Midbrain (tissue), 1 donor: ENCODE measurements at places on chromosomes 5 and 9.

GRCh38 chr5:143338658-143339366, 64.7 kb downstream of the NR3C1 start:
- DNase-seq = no peak

- DNase-seq = no peak
These were observed 73.5 kb downstream of the CAMSAP1 start for GRCh38 chr9:135833864-135834263.

DNA sequence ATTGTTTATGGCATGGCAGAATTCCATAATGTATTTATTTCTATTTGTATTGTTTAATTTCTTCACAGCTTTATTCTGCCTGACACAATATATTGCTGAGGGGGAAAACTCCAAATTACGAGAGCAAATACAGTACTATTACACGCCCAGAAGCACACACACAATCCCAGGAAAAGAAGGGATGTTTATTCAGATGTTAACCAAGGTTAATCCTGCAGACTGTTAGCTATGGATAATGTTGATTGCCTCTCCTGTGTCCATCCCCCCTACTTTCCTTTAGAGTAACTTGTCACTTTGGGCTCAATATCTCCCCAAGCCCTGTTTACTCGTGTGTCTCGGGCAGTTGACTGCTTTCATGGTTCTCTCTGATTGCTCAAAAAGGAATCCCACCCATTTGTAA, 84.2 kb upstream of the ERCC6L2 start:
- DNase-seq = no peak

DNA sequence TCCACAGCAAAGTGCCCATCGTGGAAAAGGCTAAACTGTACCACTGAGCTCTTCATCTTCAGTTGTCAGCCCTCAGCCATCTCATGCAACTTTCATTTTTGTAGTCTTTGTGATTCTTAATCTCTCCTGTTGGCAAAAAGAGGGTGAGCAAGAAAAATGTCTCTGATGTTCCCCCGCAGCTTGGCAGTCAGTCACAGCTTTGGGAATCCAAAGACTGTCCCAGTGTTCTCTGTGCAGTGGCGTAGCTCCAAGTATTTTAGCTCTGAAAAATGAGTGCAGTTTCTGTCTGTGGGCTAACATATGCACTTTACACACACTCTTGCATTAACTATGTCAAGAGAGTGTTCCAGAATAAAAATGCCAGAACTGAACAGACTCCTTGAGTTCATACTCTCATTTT, 372.2 kb downstream of the TMEM232 start:
- peak; percentile 13 for DNase-seq

DNA sequence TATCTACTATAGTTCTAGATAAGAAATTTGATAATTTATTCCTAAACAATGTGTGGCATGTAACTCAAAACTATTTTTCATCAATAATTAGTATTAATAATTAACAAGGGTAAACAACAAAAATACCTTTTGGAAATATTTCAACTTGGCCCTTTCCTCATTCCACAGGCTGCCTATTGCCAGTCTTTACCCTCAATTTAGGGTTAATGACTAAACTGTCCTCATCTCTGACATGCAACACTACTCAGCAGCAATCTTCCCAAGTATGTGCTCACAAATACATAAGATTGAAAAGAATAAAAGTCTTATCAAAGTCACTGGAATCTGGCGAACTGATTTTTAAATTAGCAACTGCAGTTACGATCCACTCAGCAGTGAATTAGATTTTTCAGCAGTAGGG, 153.6 kb downstream of the GLIS3 start:
- no peak for DNase-seq

DNA sequence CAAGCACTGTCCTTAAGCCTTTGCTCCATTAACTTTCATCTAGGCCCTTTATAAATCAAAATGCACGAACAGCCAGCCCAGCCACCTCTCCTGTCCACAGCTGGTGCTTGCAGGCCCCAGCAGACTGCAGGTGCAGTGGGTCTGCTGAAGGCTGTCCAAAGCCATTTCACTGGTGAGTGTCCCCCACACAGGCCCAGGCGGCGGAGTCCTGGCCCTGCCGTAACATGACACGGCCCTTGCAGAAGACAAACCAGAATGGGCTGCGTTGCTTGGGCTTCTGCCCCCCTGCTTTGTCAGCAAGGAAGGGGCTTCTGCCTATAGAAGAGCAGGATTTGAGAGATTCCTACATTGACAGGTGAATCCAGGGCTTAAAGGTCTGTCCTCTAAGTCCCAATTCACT, 188.6 kb downstream of the NR3C1 start:
- no peak for DNase-seq

- DNase-seq = no peak
These were observed 82.9 kb downstream of the CDO1 start for GRCh38 chr5:115733607-115734006.

GRCh38 chr9:110543631-110544051, 35.9 kb downstream of the SVEP1 start:
- no peak for DNase-seq

DNA sequence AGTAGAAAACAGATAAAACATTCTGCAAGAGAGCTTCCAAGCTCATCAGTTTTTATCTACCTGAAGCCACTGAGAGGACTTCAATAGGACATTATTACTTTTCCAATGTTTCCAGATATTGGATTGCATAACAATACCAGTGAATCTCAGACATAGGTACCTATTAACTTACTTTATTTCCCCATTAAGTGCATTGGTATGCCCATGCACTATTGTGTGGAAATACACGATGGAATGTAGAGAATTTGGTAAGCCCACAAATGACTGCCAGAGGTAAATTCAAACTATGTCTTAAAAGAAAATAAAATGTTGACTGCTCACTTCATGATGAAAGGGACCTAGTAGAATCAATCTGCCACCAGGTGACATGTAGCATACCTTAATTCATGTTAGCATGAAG, 48.1 kb upstream of the PRR16 start:
- DNase-seq = no peak

DNA sequence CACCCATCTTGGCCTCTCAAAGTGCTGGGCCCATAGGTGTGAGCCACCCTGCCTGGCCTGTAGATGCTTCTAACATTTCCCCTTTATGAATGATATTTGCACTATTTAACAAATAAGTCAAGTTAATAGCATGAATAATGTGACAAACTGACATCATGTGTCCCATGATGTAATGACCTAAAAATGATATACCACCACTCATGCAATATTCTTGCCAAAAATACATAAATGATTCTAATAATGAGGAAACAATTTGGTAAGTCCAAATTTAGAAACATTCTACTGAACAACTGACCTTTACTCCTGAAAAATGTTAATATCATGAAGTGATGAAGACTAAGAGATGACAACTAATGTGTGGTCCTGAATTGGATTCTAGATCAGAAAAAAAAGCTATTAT, 33.5 kb upstream of the TRIM14 start:
- no peak for DNase-seq

- DNase-seq = no peak
These were observed 37.2 kb downstream of the NTNG2 start for GRCh38 chr9:132199056-132199455.

DNA sequence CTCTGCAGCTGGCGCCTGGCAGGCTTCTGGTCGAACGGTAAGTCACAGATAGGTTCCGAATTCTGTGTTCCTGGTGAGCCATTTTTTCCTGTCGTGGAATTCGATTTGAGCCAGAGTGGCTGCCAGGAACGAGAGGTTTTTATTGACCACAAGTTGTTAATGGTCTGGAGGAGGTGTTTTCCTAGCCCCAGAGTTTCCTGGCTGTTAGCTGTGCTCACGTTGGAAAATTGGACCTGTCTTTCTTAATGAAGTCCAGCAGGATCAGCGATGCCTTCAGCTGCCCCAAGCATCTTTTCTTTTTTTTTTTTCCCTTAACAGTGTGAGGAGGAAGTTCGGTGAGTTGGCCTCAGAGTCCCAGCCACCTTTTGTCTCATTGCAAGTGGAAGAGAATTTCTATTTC, 62.9 kb downstream of the COL5A1 start:
- DNase-seq = no peak

DNA sequence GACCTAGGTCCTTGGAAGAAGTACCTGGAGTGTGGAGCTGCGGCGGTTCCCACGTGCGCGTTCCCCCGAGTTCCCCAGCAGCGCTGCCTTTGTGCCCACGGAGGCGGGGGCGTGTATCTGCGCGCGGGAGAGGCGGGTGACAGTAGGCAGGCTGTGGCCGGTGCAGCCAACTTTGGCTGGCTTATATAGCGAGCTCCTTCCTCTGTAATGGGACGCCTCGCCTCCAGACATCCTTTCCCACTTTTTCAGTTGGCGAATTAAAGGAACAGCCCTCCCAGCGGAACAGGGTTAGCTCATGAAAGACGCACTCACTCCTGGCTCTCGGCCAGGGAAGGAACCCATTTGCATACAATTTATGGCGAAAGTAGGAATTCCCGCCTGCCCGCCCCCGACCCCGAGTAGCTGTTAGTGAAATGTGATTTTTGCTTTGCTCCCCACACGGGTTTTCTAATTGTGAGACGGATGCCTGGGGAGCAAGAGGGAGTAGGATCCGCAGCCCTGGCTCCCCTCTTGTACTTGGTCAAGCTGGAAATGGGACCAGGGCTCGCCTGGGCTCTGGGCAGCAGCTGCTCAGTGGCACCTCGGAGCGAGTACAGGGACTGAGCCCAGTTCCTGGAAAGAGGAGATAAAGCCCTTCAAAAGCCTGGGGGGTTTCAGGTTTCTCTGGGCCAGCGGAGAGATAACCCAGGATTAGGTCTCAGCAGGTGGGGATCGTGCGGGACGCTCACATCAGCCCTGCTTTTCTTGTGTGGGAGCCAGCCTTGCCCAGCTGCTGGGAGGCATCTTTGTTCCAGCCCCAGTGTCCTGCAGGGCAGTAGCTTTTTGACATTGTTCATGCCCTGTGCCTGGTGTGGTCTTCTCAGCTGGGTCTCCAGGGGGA, at the start of gene TNC:
TNC (minus strand) TSS at position 159 of the 880 bp plus-strand sequence. CDS start 27,139 bp downstream, outside the sequence.
- DNase-seq = peak; percentile 37

DNA sequence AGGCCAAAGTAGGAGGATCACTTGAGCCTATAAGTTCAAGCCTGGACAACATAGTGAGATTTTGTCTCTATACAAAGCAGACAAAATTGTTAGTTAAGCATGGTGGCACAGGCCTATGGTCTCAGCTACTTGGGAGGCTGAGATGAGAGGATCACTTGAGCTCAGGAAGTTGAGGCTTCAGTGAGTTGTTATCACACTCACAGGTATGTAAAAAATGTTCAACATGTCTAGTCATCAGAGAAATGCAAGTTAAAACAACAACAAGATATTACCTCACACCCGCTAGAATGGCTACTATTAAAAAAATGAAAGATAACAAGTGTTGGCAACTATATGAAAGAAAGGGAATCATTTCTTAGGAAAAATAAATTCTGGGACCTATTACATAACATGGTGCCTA, 341.5 kb upstream of the ST8SIA4 start:
- DNase-seq = no peak

DNA sequence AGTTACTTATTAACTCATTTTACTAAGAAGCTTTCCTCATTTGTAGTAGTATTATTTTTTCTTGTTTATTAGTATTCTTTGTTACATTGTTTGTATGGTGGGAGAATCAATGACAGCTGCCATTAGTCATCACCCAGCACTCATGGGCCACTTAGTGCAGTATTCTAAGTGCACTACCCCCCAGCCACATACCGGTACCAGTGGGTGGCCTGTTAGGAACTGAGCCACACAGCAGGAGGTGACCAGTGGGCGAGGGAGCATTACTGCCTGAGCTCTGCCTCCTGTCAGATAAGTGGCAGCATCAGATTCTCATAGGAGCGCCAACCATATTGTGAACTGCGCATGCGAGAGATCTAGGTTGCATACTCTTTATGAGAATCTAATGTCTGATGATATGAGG, 24.2 kb upstream of the CAMLG start:
- no peak for DNase-seq

DNA sequence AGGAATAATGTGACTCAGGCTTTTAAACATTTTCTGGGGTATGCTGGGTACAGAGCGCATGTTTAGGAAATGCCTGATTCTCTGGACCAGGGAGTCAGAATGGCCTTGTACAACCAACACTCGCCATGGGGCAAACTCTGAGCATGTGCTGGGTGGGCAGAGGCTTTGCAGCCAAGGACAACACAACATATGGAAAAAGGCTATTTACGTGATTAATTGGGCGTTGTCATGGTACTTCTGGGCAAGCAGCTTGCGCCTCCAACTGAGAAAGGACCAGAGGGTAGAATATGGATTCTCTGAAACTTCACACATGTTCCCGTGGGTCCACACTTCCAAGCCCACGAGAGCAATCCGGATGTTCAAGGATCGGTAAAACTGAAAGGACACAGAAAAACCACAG, 49.1 kb downstream of the NIPAL4 start:
- DNase-seq = no peak

GRCh38 chr5:17316970-17317459, 99.6 kb downstream of the BASP1 start:
- no peak for DNase-seq

- DNase-seq = no peak
These were observed 62.8 kb upstream of the PPP1R26 start for GRCh38 chr9:135416664-135417290.

GRCh38 chr5:160938532-160938931, 86.5 kb upstream of the ATP10B start:
- no peak for DNase-seq

GRCh38 chr9:7984203-7984602, 184.6 kb upstream of the DMAC1 start:
- DNase-seq = peak; percentile 63

- no peak for DNase-seq
These were observed 17.4 kb downstream of the CDC42SE2 start for GRCh38 chr5:131281133-131281867.

DNA sequence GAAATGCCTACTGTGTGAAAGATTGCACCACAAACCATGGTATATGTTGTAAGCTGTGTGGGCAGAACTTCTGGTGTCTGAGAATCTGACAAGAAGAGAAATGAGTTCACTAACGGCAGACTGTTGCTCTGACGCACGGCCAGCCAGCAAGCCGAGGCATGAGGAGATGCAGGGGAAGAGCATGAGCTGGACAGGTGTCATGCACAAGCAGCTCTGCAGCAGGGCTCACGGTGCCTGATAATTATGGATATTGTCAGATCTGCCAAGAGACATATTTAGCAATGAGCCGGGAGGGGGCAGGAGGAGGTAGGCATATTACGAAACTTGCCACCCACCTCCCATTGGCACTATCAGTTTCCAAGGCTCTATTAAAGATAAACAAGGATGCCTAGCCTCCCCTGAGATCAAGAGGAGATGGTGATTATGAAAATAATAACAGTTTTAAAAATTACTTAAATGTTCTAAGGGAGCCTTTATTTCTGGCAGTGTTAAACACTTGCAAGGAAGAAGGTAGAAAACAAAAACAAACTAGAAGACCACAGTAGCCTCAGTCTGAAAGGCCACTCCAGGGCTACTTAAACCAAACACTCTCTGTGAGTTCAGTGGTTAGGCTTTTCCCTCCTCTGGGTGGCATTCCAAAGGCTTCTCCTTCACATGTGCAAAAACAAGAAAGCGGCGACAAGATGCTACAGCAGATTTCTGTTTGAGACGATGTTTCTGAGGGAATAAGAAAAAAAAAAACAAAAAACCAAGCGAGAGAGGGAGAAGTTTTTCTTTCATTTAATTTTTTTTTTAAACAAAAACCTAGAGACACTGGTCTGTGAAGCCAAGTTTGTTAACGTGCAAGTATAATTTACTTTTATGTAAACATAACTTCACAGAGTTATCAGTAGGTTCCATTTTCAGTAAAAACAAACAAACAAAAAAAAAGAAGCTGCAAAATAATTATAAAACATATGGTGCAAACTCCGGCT, 339.5 kb downstream of the BNC2 start:
- DNase-seq = no peak

GRCh38 chr5:16976625-16977008, 40.5 kb upstream of the MYO10 start:
- no peak for DNase-seq
